ENCODE measurements at places on chromosomes 4 and X.

DNA sequence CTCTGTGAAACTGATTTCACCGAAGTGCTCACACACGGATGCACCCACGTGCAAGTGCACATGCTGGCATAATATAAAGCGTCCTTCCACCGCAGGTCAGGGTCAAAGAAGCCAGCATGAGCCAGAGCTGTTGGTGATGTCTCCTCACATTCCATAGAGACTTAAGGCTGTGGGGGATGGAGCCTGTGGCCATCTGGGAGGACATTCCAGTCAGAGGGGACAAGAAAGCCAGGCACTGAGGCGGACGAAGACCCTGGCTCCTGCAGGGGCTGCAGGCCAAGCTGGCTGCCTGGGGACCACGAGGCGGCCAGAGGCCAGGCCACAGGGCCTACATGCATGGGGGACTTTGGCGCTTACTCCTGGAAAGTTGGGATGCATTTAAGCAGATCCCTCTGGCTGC is 7.7 kb downstream of the RNF212 start:
- H3K36me3 ChIP-seq: no peaks in the 10 kb centered on the region
- H3K4me1 ChIP-seq: no peaks in the 10 kb centered on the region

- H3K36me3 ChIP-seq: no peaks in the 10 kb centered on the region
- DNase-seq: no peak
- no peaks in the 10 kb centered on the region for H3K4me1 ChIP-seq
- no peak overlapping the region for H3K27ac ChIP-seq
These were observed 181.7 kb downstream of the SLC39A8 start for GRCh38 chr4:102163404-102164140.

GRCh38 chr4:101451086-101451485 is 103.8 kb upstream of the PPP3CA start:
- no peak overlapping the region for H3K27ac ChIP-seq
- no peaks in the 10 kb centered on the region for H3K36me3 ChIP-seq
- no peak overlapping the region for H3K4me3 ChIP-seq
- no peak for DNase-seq
- no peaks in the 10 kb centered on the region for H3K4me1 ChIP-seq
- no peaks in the 10 kb centered on the region for H3K27me3 ChIP-seq

GRCh38 chrX:40445691-40446090 is 135.1 kb upstream of the ATP6AP2 start:
- no peaks in the 10 kb centered on the region for H3K36me3 ChIP-seq
- no peak for DNase-seq
- no peak overlapping the region for H3K27ac ChIP-seq
- H3K4me3 ChIP-seq: no peak overlapping the region
- H3K27me3 ChIP-seq: no peaks in the 10 kb centered on the region

GRCh38 chr4:119559044-119559647 is 69.5 kb downstream of the PDE5A start:
- DNase-seq: peak; percentile 23
- H3K4me1 ChIP-seq: no peaks in the 10 kb centered on the region
- H3K4me3 ChIP-seq: no peak overlapping the region
- H3K27me3 ChIP-seq: no peaks in the 10 kb centered on the region
- no peaks in the 10 kb centered on the region for H3K36me3 ChIP-seq
- no peak overlapping the region for H3K27ac ChIP-seq

GRCh38 chr4:177380730-177381287 is 61.4 kb downstream of the AGA start:
- H3K36me3 ChIP-seq: no peaks in the 10 kb centered on the region
- no peak overlapping the region for H3K4me3 ChIP-seq
- DNase-seq: no peak
- H3K27ac ChIP-seq: no peak overlapping the region

- peak; percentile 12 for DNase-seq
- no peaks in the 10 kb centered on the region for H3K4me1 ChIP-seq
These were observed 46.2 kb upstream of the TRPC3 start for GRCh38 chr4:121998024-121998423.

DNA sequence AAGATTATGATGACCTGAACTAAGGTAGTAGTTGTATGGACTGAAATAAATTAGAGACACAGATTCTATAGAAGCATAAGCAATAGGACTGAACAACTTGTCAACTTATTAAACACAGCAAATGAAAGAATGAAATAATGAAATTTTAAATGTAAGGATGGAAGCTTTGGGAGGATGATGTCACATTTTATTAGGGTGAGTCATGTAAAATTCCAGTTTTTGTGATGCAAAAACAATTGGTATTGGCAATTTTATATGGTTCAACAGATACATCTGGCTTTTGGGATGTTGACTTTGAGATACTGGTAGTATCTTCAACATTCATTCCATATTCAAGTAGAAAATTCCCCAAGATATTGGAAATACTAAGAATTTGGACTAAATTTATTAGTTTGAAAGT is 72.7 kb upstream of the IL15 start:
- H3K27ac ChIP-seq: no peak overlapping the region
- H3K36me3 ChIP-seq: no peaks in the 10 kb centered on the region
- no peak for DNase-seq

DNA sequence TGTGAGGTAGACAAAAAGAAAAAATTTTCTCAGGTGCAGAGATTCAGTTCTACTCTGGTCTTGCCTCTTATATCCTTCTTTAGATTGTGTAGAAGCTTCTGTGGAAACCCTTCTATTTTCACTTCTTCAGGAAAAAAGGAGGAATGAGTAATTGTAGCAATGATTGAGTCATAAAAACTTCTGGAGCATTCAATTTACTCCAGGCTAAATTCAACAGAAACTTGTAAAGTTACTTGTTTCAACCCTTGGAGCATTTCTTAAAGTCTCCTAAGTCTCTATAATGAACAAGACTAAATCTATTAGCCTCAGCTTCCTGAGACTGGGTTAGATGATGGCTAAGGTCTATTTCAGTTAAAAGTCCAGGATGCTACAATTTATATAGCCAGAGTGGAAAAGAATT is 29.9 kb downstream of the BOD1L1 start:
- peaks cover 67% of the 10 kb centered on the region for H3K36me3 ChIP-seq
- H3K4me3 ChIP-seq: no peak overlapping the region
- no peak overlapping the region for H3K27ac ChIP-seq

DNA sequence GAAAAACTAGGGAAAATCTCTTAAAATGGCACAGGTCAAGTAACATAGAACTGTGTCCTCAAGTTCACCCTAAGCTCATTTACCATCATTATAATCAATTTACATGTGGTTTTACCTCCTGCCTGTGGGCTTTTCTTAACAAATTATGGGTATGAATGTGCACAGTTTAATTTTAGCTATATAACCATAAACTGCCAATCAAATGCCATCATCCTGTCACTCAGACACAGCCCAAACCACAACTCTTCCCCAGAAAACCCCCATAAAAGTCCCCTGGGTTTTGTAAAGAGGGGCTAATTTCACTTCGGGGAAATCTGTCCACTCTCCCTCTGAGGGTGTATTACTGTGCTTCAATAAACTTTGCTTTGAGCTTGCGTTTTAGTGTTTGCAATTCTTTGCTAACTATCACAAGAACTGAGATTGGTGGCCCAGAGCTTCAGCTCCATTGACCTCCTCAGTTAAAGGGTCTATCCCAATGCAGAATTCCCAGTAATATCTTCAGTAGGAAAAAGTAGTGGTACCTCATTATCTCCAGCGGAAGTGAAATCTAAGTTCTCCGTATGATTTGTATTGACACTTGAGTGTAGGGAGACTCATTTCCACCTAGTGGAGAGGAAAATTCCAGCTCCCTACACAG is 394.6 kb downstream of the SPOCK3 start:
- no peak overlapping the region for H3K4me3 ChIP-seq
- no peak for DNase-seq
- no peaks in the 10 kb centered on the region for H3K36me3 ChIP-seq
- no peaks in the 10 kb centered on the region for H3K4me1 ChIP-seq
- H3K27me3 ChIP-seq: no peaks in the 10 kb centered on the region
- no peak overlapping the region for H3K27ac ChIP-seq

- H3K4me3 ChIP-seq: no peak overlapping the region
- DNase-seq: no peak
- H3K4me1 ChIP-seq: no peaks in the 10 kb centered on the region
- H3K27me3 ChIP-seq: peaks cover 2% of the 10 kb centered on the region
- no peak overlapping the region for H3K27ac ChIP-seq
These were observed 46.1 kb upstream of the GPR78 start for GRCh38 chr4:8534129-8534528.

- no peak for DNase-seq
- H3K4me3 ChIP-seq: no peak overlapping the region
- no peaks in the 10 kb centered on the region for H3K4me1 ChIP-seq
- H3K36me3 ChIP-seq: no peaks in the 10 kb centered on the region
- H3K27me3 ChIP-seq: no peaks in the 10 kb centered on the region
These were observed 186.5 kb downstream of the MSL3 start for GRCh38 chrX:11944501-11944900.

GRCh38 chrX:49166914-49167739 is 4.6 kb downstream of the MAGIX start:
- H3K36me3 ChIP-seq: no peaks in the 10 kb centered on the region
- peaks cover 53% of the 10 kb centered on the region for H3K4me1 ChIP-seq
- peak; percentile 92 for DNase-seq
- peak overlapping the region; percentile 74 for H3K27ac ChIP-seq
- no peaks in the 10 kb centered on the region for H3K27me3 ChIP-seq

DNA sequence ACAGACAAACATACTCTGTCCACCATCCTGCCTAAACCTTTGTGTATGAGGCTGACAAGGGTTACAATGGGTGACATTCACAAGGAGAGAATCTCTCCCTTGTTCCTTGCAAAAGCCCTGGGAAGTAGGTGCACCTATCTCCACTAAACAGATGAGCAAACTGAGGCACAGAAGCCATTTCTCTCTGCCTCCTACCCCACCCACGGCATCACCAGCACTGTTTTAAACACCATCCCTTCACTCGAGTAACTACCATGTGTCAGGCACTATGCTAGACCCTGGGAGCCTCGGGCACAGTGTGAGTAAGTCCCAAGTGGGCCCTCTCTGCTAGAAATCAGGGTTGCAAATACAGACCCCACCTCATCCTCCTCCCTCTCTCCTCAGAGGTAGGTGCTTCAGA is 899 bp downstream of the LYAR start:
- H3K27ac ChIP-seq: peak overlapping the region; percentile 77
- DNase-seq: no peak
- H3K36me3 ChIP-seq: peaks cover 30% of the 10 kb centered on the region
- H3K4me3 ChIP-seq: peak overlapping the region; percentile 87
- no peaks in the 10 kb centered on the region for H3K27me3 ChIP-seq
